ENCODE measurements at places on chromosomes 2 and 18. TPM values are rescaled to one million over a fixed set of nuclear protein-coding genes. Genes with fewer than 3 reads are reported as not detected.

DNA sequence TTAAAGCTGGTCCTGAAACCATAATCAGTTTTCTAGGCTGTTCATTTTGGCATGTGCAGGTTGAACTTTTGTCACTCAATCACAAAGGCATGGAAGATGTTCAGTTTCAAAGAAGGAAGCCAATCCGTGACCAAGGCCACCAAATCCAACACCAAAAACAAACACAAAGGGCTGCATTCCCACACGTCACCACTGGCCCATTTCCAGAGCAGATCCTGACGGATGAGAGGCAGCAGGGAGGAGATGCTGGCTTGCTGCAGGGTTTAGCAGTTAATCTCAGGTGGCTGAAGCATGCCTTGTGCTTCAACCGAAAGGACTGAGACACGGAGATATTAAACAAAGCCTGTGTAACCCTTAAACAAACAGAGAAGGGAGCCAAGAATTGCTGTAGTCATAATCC, 191.9 kb upstream of the CTAGE1 start:
- no peak for DNase-seq

DNA sequence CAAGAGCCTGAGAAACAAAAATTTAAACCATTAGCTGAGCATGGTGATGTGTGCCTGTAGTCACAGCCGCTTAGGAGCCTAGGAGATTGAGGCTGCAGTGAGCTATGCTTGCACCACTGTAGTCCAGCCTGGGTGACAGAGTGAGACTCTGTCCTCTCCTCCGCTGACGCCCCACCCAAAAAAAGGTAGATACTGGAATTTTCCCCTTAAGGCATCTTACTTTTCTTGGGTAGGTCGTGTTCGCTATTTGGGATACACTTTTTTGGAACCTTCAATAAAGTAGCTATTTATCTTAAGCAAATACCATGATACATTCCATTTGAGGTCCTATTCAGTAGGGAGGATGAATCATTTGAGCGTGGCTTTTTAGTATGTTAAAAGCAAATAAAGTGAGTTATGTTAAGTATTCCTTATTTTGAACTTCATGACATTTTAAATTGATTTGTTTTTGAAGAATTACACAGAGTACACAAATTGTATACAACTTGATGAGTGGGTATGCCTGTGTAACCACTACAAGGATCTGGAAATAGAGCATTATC, 38.7 kb downstream of the RALBP1 start:
- DNase-seq: no peak

GRCh38 chr18:66682855-66683322, 79.0 kb upstream of the CDH19 start:
- peak; percentile 4 for DNase-seq

DNA sequence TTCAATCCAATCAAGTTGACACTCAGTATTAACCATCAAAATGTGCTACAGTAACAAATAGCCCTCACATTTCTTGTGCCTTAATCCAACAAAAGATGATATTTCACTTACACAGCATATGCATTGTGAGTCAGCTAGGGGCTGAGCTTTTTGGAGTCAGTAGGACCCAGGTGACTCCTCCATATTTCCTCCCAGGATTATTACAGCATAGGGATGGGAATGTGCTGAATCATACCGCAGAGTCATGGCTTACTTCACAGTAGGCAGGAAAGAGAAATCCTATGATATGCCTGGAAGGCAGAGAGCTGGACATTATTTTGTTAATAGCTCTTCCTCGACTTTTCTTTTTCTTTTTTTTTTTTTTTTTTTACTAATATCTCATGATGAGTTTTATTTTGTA, 153.3 kb downstream of the TMEM182 start:
- no peak for DNase-seq

GRCh38 chr2:140550821-140551220, 1580.0 kb downstream of the LRP1B start:
- DNase-seq: no peak

DNA sequence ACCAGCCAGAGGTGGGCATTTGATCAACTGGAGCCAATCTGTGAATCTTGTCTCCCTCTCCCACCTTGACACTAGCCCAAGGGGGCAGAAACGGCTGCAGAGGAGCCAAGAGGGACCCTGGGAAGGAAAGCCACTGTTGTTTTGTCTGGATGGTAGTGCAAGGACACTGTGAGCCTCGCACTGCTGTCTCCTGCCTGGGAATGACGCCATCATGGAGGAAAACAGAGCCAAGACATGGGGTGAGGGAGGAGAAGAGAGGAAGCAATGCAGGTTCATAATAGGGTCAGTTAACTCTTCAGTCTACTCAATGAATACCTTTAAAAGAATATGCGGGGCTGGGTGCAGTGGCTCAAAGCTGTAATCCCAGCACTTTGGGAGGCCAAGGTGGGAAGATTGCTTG, 231.1 kb upstream of the AGAP1 start:
- DNase-seq: no peak

- DNase-seq: no peak
These were observed 729.6 kb upstream of the ZNF804A start for GRCh38 chr2:183868707-183869106.

GRCh38 chr2:221911890-221912289, 339.8 kb upstream of the EPHA4 start:
- DNase-seq: no peak

DNA sequence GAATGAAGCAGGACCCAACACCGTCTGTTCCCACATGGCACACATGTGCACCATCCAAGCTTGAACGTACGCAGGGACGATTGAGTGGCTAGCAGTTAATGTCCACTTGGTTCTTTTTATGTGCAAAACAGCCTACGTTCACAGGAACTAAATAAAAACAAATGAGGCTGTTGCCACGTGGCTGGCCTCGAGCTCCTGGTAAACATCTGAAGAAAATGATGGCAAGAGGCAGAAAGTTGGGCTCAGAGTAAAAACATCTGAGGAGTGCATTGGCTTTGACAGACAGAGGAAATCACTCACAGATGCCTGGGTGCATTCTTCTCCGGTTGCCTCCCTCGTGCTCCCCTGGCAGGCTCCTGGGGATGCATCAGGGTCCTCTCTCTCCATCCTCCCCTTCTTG, 177.9 kb downstream of the NRP2 start:
- DNase-seq: no peak

GRCh38 chr2:169798397-169798717, 314 bp upstream of the SSB start:
- DNase-seq: no peak

GRCh38 chr2:159890551-159891266, 92.7 kb upstream of the CD302 start:
- DNase-seq: no peak

GRCh38 chr2:138866797-138867196, 86.6 kb upstream of the NXPH2 start:
- no peak for DNase-seq

- DNase-seq: no peak
These were observed 806 bp upstream of the MYT1L start for GRCh38 chr2:2331881-2332280.

DNA sequence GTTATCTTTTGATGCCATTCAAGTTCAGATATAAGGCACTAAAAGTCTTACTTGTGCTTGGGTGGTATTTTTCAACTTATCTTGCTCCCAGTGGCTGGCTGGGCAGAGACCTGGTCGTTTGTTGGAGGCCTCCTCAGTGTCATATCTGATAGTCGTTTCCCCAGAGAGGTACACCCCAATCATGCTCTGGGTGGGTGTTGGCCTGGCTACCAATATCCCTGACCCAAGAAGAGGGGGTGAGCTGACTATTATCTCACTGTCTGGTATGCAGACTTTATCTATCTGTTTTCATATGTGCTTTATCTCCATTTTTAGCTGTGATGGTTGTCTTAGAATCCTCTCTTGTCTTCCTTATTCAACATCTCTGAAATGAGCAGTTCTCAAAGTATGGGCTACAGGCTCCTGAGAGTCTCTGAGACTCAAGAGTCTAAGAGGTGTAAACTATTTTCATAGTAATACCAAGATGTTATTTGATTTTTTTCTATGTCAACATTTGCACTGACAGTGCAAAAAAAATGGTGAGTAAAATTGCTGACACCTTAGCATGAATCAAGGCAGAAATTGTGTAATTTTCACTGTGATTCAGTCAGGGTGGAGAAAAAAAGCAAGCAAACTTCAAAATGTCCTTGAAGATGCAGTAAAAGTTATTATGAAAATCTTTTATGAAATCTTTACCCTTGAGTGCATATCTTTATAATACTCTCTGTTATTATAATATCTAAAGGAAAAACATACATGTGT, 12.3 kb upstream of the PLEK start:
- DNase-seq: no peak

- DNase-seq: no peak
These were observed at the start of gene IL1F10 for GRCh38 chr2:113067681-113068080. TSS of gene IL1F10 (plus strand) at chr2:113067970. CDS start at chr2:113072739, 4,769 bp downstream.

DNA sequence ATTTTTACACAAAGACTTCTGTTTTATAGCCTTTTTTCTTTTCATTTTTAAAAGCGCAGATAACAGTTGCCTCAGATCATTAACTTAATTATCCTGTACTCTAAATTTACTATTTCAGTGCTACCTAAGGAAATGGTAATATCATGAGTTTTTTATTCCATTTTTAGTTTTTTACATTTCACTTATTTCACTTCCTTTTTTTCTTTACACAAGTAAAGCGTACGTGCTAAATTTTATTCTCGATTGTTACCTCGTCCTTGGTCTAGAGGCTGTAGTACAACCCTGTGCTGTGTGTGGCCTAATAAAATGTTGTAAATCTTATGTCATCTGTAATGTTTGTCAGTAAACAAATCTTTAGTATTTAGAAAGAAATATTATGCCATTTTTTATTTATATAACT, 49.2 kb downstream of the CRIM1 start:
- no peak for DNase-seq

DNA sequence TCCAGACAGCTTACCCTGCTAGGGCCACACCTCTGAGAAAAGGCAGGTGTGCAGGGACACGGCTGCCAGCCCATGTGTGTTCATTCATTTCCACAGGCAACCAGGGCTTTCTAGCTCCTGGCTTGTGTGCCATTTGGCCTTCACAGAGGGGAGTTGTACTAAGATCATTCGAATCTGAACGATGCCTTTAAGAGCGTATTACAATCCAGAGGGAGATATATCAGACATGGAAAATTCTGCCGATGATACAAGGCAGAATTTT, 64.2 kb upstream of the OTOF start:
- DNase-seq: no peak

DNA sequence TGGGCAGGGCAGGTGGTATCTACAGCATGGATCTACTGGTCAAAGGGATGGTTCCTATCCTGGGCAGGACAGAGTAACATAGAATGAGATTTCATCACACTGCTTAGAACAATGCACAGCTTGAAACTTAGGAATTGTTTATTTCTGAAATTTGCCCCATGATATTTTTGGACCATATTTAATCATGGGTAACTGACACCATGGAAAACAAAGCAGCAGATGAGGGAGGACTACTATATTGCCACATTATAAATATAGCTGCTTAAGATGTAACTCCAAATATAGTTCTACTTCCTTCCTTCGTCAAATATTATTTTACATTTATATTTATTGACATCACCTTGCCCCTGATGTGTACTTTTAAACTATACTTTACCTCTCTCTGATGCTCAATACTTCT, 254.7 kb downstream of the PTPRM start:
- no peak for DNase-seq

DNA sequence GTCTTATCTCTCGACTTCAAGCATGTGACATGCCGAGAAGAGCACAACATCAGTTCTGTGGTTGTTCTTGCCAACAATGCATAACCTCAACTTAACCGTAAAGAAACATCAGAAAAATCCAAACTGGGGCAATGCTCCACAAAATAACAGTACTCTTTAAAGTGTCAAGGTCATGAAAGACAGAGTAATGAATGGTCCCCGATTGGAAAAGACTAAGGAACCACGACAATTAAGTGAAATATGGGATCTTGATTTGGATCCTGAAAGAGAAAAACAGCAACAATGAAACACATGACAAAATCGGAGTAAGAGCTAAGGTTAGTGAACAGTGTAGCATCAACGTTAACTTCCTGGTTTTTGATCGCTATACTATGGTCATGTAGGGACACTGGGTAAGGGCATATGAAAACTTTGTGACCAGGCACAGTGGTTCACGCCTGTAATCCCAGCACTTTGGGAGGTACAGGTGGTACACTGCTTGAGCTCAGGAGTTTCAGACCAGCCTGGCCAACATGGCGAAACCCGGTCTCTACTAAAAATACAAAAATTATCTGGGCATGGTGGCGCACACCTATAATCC, 55.2 kb downstream of the UNC50 start:
- DNase-seq: no peak

- no peak for DNase-seq
These were observed 63.2 kb downstream of the UGGT1 start for GRCh38 chr2:128154225-128154624.

- no peak for DNase-seq
These were observed 5.2 kb upstream of the IL1RL1 start for GRCh38 chr2:102306125-102306524.

GRCh38 chr2:2230433-2230817, 100.7 kb downstream of the MYT1L start:
- no peak for DNase-seq

DNA sequence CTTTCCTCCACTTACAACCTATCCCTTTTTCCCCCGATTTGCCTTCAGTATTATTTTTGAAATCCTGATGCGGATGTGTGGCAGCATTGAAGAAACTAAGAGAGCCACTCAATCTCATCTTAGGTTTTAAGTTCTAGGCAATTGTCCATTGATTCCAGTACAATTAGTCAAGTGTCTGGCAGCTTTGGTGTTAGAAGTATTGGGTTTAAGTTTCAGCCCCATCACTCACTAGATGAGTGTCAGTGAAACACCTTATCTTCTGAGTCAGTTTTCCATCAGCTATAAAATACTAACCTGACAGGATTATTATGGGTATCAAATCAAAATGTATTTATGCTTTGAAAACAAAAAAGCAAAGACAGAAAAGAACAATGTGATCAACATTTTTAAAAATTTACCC, 16.8 kb upstream of the CUL3 start:
- no peak for DNase-seq

GRCh38 chr2:85998071-85998991, 107.4 kb downstream of the POLR1A start:
- DNase-seq: no peak

GRCh38 chr18:37412829-37413228, 152.8 kb downstream of the CELF4 start:
- no peak for DNase-seq

GRCh38 chr2:101781791-101782426, 84.4 kb downstream of the MAP4K4 start:
- DNase-seq: no peak

TMEM37 gene
- 5.3 TPM for total RNA-seq

PLB1 gene
- total RNA-seq: not detected

RAMP1 gene
- total RNA-seq: 0.91 TPM

POLE4 gene
- total RNA-seq: 49.3 TPM

CRACDL gene
- 0.37 TPM for total RNA-seq

DHRS9 gene
- total RNA-seq: not detected

MOCOS gene
- 2.6 TPM for total RNA-seq

NT5DC4 gene
- not detected for total RNA-seq

METTL21A gene
- total RNA-seq: 30.7 TPM

RIT2 gene
- not detected for total RNA-seq

BBS5 gene
- 9.0 TPM for total RNA-seq

NAT8 gene
- total RNA-seq: not detected

ANKRD29 gene
- total RNA-seq: 0.61 TPM

CAPN13 gene
- not detected for total RNA-seq

CAB39 gene
- 43.7 TPM for total RNA-seq

All from neural crest cell (in vitro differentiated cells).